ENCODE measurements at places on chromosomes 3 and 15.

- DNase-seq: no peak
Measured at GRCh38 chr3:125079675-125080045, 23.9 kb upstream of the HEG1 start.

GRCh38 chr3:45914362-45915058 lies 28.2 kb downstream of the CCR9 start:
- no peak for DNase-seq

DNA sequence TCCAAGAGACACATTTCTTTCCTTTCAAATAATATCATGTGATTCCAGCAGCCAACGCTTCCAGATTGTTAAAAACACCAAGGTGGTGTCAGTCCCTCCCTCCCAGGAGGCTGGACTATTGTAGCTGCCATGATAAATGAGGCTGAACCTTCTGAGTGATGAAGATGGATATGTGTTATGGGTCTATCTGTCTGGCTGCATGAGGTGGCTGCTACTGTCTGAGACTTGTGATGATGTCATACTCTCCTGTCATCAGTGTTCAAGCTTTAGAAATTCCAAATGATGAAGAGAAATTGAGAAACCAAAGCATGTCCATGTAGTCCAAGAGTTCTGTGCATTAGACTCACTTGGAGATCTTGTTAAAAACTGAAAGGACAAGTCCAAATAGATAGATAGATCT lies 683.0 kb downstream of the NTRK3 start:
- no peak for DNase-seq

- no peak for DNase-seq
Measured at GRCh38 chr15:70479785-70480184, 283.6 kb downstream of the UACA start.

GRCh38 chr3:193391902-193392301 lies 13.3 kb upstream of the ATP13A5 start:
- no peak for DNase-seq

- DNase-seq: no peak
Measured at GRCh38 chr3:16179771-16180736, 5.6 kb downstream of the GALNT15 start.

GRCh38 chr3:136544532-136544931 lies 207.6 kb downstream of the STAG1 start:
- no peak for DNase-seq

DNA sequence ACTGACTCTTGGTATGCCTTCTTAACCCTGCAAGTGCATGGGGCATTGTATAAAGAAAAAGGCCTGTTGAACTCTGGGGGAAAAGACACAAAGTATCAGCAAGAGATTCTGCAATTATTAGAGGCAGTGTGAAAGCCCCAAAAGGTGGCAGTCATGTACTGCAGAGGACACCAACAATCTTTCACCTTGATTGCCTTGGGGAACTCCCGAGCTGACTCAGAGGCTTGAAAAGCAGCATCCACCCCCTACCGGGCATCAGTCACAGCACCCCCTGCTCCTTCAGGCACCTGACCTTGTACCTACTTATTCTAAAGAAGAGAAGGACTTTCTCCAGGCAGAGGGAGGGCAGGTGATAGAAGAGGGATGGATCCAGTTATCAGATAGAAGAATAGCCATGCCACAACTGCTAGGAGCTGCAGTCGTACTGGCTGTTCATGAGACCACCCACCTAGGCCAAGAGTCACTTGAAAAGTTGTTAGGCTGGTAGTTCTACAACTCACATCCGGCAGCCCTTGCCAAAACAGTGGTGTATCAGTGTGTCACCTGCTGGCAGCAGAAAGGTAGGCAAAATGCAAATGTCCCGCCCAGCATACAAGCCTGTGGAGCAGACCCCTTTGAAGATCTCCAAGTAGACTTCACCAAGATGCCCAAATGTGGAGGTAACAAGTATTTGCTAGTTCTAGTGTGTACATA lies 241.6 kb upstream of the CNTN6 start:
- no peak for DNase-seq

- no peak for DNase-seq
Measured at GRCh38 chr3:20108869-20109268, 68.6 kb downstream of the KAT2B start.

DNA sequence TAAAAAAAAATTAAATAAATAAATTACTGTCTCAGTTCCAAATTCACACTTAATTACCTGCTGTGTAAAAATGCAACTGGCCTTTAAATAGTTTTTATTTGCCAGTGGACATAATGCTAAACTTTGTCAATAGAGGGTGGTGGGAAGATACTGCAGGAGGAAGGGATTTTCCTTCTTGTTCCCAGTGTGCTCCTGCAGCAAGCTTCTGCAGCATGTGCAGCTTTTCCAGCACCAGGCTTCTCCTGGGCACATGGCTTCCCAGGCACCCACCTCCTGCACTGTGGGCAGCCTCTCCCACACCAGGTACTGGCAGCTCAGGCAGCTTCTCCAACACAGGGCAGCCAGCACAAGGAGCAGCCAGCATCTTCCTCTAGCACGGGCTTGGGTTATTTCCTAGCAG lies 29.6 kb upstream of the BBX start:
- DNase-seq: no peak
